Vein endothelial cell (primary cell): ENCODE measurements at places on chromosomes 1 and 21. TPM values are rescaled to one million over a fixed set of nuclear protein-coding genes. Genes with fewer than 3 reads are reported as not detected.

Gene MROH7
- under 0.01 and 0.10 TPM in 2 replicates for total RNA-seq

Gene PCBP3
- total RNA-seq: 0.38 TPM in 1 of 2 replicates, not detected in the other

Gene KCNA10
- total RNA-seq: not detected in 2 replicates

Gene SLC30A2
- not detected in 2 replicates for total RNA-seq

Gene SLC19A2
- 5.6 and 6.6 TPM in 2 replicates for total RNA-seq

Gene HPCA
- not detected in 2 replicates for total RNA-seq

Gene AMPD1
- total RNA-seq: not detected in 2 replicates

Gene CAMK1G
- total RNA-seq: not detected in 2 replicates

Gene BSND
- total RNA-seq: not detected in 2 replicates

Gene KRTAP7-1
- total RNA-seq: not detected in 2 replicates

Gene SH2D1B
- not detected in 2 replicates for total RNA-seq

Gene CRP
- total RNA-seq: 0.10 TPM in 1 of 2 replicates, not detected in the other

Gene CLIC6
- under 0.01 TPM in 1 of 2 replicates, not detected in the other for total RNA-seq

Gene EDN2
- not detected in 2 replicates for total RNA-seq

Gene PPM1J
- total RNA-seq: 0.98 and 1.1 TPM in 2 replicates

Gene NUF2
- total RNA-seq: 8.5 and 23.5 TPM in 2 replicates

Gene NBPF6
- total RNA-seq: not detected in 2 replicates

Gene PTPRC
- 0.33 TPM in 1 of 2 replicates, not detected in the other for total RNA-seq

Gene ST6GALNAC3
- total RNA-seq: 30.4 and 56.6 TPM in 2 replicates

Gene IL12RB2
- not detected in 2 replicates for total RNA-seq

Gene ZNF593OS
- not detected in 2 replicates for total RNA-seq

Gene FCRL1
- not detected in 2 replicates for total RNA-seq

Gene CR2
- total RNA-seq: not detected in 2 replicates

Gene RXFP4
- not detected in 2 replicates for total RNA-seq

Gene LEFTY2
- under 0.01 and 0.10 TPM in 2 replicates for total RNA-seq

Gene CLSTN1
- 84.9 and 92.4 TPM in 2 replicates for total RNA-seq

Gene CRYAA
- total RNA-seq: not detected in 2 replicates

Gene TSNAX
- total RNA-seq: 32.0 and 35.7 TPM in 2 replicates

Gene MYOC
- total RNA-seq: not detected in 2 replicates

Gene C1orf226
- 1.3 and 2.3 TPM in 2 replicates for total RNA-seq

Gene HTR1D
- total RNA-seq: under 0.01 and 0.19 TPM in 2 replicates

Gene GJA9
- total RNA-seq: not detected in 2 replicates

Gene ALX3
- not detected in 2 replicates for total RNA-seq

Gene WLS
- 101 and 120 TPM in 2 replicates for total RNA-seq

Gene SELL
- total RNA-seq: 2.9 and 3.3 TPM in 2 replicates

Gene RGS16
- 0.19 and 0.33 TPM in 2 replicates for total RNA-seq

Gene BRDT
- total RNA-seq: not detected in 2 replicates

Gene HAO2
- not detected in 2 replicates for total RNA-seq

Gene IKBKE
- total RNA-seq: 22.4 and 25.5 TPM in 2 replicates

Gene TOR1AIP2
- 145 and 156 TPM in 2 replicates for total RNA-seq

Gene C4BPA
- not detected in 2 replicates for total RNA-seq

Gene FAM78B
- 0.57 TPM in 1 of 2 replicates, not detected in the other for total RNA-seq

Gene ANGPTL7
- not detected in 2 replicates for total RNA-seq

Gene CYYR1
- total RNA-seq: 19.6 and 20.5 TPM in 2 replicates

Gene PDE4B
- total RNA-seq: 120 and 126 TPM in 2 replicates

Gene WNT3A
- not detected in 2 replicates for total RNA-seq

Gene NPHS2
- not detected in 2 replicates for total RNA-seq

Gene IGSF9
- not detected in 2 replicates for total RNA-seq

Gene LHX8
- total RNA-seq: not detected in 2 replicates
